ENCODE measurements at places on chromosomes 2 and 18.

DNA sequence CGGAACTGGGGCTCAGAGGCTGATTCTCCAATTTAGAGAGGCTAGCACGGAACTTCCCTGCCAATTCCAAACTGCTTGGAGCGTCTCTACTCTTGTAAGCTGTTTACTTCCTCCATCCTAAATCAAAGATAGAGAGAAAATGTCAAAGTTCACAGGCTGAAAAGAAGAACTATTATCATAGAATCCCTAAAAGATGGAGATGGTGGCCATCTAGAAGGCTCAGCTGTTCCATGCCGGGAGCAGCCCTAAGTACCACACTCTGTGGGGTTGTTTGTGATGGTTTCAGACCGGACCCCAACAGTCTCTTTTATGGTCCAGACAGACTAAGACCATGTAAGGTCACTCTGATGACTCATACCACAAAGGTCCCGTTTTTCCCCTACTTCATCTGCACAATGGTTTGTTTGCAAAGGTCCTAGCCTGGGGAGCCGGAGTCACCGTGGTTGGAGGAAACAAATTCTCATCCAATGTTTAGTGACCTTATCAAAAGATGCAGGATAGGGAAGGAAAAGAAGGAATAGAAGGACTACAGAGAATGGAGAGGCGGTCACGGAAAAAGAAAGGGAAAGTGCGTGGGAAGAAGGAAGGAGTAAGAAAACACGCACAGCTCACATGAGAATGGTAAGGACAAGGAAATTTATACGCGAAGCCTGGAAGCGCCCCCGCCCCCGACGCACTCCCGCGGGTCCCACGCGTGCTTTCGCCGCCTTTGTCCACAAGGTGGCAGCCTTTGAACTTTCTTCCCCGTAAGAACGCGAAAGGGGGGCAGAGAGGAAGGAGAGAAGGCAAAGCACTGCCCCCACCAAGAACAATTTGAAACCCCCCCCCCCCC is 453 bp upstream of the ANTXR1 start:
- DNase-seq = peak; percentile 51

DNA sequence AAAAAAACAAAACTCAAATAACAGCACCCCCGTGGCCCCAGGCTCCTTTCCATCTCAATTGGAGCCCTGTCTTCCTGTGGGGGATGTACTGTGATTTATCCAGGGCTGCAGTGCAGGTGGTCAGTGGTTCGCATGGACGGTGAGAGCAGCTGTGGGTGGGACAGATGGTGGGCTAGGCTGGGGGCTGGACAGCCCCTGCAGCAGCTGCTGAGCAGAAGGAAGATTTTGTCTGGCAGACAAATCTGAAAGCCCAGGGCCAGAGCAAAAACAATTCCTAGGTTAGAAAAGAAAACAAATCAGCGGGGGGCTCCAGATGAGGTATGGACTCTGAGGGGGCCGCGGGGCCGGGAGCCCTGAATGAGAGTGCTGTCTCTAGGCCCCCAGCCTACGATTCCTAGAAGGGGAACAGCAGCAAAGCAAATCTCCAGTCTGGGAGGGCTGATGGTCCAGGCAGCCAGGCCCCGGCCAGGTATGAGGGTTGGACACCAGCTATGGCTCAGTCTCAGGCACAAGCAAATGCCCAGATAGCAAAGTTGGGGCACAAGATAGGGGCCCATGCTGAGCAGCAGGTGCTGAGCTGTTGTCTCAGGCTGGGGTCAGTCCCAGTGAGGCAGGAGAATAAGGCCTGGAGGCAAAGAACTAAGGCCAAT is 45.4 kb downstream of the SOWAHC start:
- DNase-seq = no peak

- no peak for DNase-seq
Observed at GRCh38 chr2:239543702-239544101, 142.9 kb upstream of the HDAC4 start.

- DNase-seq = no peak
Observed at GRCh38 chr2:627926-628560, 49.2 kb downstream of the TMEM18 start.

DNA sequence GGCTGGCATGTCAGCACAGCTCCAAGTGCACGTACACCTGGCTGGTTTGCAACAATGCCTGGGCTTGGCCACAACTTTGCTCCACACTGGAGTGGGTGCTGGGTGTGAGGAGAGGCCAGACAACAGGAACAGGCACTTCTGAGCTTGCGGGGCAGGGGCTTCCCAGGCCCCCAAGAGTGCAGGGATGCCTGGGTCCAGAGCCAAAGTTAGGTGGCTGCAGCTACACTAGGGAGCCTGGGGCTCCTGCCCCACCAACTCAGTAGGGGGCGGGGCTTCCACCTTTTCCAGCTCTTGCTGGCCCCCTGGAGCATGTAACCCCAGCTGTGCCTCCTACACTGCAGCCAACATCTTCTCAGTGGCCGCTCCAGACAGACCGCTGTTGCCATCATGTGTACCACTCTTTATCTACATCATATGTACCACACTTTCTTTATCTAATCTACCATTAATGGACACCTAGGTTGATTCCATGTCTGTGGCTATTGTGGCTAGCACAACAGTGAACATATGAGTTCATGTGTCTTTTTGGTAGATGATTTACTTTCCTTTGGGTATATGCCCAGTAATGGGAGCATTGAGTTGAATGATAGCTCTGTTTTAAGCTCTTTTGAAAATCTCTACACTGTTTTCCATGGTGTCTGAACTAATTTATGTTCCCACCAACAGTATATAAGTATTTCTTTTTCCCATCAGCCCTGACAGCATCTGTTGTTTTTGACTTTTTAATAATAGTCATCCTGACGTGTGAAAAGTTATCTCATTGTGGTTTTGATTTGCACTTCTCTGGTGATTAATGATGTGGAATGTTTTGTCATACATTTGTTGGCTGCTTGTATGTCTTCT is 87.9 kb downstream of the ZNF804A start:
- DNase-seq = no peak

GRCh38 chr2:182330451-182331305 is 96.2 kb downstream of the PDE1A start:
- DNase-seq = no peak

DNA sequence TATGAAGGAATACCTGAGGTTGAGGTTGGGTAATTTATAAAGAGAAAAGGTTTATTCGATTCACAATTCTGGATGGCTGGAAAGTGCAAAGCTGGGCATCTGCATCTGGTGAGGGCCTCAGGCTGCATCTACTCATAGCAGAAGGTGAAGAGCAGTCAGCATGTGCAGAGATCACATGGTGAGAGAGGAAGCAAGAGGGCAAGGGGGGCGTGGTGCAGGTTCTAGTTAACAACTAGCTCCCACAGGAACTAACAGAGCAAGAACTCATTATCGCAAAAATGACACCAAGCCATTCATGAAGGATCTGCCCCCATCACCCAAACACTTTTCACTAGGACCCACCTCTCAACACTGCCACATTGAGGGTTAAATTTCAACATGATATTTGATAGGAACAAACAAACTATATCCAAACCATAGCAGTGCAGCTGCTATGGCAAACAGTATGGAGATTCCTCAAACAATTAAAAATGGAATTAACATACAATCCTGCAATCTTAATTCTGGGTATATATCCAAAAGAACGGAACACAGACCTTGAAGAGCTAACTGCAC is 72.8 kb upstream of the LDLRAD4 start:
- DNase-seq = no peak

GRCh38 chr2:88545118-88545517 is 82.1 kb downstream of the EIF2AK3 start:
- no peak for DNase-seq

DNA sequence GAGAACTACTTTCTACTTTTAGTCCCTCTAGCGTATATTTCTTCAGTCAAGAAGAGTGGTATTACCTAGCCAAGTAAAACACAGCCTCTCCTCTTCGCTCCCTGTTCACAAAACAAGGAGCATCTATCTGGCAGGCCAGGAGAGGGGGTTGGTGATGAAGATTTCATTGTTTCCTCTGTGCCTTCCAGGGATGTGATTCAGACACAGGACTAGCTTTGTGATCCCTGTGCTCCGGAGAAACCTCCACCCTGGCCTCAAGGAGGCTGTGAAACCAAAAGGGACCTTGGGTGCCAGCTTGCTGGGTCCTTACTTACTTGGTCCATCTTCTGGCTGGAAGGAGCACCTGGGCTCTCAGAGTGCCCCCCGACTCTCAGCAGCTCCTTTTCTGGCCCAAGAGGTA is 5.7 kb downstream of the RHOB start:
- no peak for DNase-seq

DNA sequence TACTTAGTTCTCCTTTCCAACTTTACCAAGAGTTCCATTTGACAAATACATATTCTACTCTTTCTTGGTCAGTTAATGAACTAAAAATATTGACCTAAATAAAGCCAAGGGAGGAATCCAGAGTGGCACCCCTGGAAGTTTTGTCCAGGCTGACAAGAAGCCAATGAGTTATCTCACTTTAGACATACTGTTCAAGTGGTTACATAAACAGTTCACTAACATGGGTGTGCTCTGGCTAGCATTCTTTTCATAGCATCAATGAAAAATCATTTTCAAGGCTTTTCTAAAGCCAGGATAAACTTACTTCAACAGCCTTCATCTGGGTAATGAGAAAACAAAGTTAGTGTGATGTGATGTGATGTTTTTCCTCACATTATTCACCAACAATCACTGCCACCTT is 649.4 kb downstream of the TDRD15 start:
- DNase-seq = no peak

DNA sequence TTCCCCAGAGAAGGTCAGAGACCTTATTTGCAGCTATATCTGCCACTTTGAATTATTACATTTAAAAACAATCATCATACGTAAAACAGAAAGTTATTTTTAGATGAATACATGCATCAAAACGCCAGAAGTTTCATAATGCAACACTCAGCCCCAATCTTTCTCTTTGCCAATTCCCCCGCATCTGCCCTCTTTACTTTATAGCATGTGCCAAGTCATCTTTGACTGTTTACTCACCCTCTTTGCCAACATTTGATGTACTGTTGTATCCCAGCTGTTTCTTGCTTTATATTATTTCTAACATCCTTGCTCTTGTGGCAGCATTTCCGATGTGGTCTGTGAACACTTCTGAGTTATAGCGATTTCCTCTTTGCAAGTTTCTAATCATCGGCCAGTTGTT is 86.2 kb downstream of the CRIM1 start:
- DNase-seq = no peak

- no peak for DNase-seq
Observed at GRCh38 chr18:75828379-75828778, 400.9 kb upstream of the SMIM21 start.

DNA sequence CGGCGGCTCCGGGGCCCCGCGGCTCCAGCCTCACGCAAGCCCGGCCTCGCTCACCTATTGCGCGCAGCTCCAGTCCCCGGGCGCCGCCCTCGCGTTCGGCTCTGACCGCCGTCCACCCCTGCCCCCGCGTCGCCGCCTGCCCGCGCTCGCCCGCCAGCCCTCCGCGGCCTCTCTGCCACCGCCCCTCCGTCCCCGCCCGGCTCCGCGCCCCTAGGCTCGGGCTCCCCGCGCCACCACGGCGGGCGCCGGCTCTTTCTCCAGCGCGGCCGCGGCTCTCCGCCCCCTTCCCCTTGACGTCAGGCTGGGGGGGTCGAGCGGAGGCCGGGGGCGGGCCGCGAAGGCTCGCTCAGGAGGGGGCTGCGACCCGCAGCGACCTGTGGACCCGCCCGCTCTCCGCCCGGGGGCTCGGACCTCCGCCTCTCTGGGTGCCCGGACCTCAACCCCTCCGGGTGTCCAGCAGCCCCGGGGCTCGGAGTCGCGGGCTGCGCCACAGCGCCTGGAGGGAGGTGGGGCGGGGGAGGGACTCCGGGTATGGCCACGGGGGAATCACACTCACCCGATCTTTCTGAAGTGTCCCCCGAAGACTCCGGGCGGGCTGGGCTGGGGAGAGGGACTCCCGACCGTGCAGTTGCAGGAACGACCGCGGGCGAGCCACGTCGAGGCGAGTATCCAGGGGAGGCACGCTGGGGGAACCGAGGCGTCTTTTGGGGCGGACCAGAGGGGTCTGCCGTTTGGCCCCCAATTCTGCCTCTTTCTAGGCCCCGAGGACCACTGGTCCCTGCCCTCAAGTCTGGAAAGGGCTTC is at the start of gene SEMA4C:
SEMA4C (minus strand) TSS at position 259 of the 804 bp plus-strand sequence. CDS start 2,194 bp downstream, outside the sequence.
- DNase-seq = peak; percentile 70

GRCh38 chr2:224137208-224137607 is 98.1 kb upstream of the SERPINE2 start:
- DNase-seq = no peak

DNA sequence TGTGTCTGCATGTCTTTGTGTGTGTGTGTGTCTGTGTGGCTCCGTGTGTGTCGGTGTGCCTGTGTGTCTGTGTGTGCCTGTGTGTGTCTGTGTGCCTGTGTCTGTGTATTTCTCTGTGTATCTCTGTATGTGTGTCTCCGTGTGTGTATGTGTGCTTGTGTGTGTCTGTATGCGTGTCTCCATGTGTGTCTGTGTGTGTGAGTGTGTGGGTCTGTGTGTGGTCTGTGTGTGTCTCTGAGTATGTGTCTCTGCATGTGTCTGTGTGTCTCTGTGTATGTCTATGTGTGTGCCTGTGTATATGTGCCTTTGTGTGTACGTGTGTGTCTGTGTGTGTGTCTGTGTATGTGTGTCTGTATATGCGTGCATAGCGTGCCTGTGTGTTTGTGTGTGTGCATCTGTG is 45.2 kb downstream of the MYCN start:
- DNase-seq = no peak

DNA sequence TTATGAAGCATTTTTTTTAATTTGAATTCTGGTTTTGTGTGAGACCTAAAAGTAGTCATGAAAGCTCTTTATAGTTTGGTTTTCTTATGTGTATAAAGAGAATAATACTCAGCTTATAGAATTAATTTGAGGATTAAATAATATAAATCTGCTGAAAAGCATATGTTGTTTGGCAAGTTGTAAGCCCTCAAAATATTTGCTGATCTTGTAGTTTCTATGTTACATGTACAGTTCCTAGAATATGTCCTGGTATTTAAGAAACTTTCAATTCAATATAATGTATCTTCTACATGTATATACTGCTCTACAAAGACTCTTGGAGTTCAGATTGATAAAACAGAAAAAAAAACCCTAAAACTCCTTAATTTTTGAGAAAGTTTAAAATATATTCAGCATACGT is 605.5 kb upstream of the FAM98A start:
- no peak for DNase-seq

- no peak for DNase-seq
Observed at GRCh38 chr2:213122725-213123124, 28.7 kb downstream of the IKZF2 start.

DNA sequence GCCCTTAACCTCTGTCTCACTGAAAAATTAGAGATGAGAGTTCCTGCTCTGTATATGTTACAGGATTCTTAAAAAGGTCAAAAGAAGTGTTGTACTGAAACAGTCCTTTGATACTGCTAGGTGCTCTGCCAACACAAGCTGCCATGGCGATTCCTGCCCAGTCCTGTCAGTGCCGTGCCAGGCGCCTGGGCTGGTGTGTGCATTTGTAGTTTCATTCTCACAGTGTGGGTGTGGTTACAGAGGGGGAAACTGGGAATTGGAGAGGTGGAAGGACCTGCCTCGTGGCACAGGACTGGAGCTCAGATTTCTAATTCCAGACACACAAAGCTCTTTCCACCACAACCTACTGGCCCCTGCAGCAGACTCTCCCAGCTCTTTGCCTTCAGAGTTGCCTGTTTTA is 122.3 kb upstream of the RAB6C start:
- peak; percentile 72 for DNase-seq

GRCh38 chr2:75896779-75897366 is 186.2 kb upstream of the GCFC2 start:
- no peak for DNase-seq

Data from prostate gland (tissue), 2 donors.